Epithelial cell of proximal tubule (primary cell): ENCODE measurements at places on chromosomes 12 and 14. TPM values are rescaled to one million over a fixed set of nuclear protein-coding genes. Genes with fewer than 3 reads are reported as not detected.

Gene MAP3K12
- 5.8 and 16.7 TPM in 2 replicates for total RNA-seq

Gene CD27
- total RNA-seq: not detected in 2 replicates

Gene KRT79
- total RNA-seq: 0.07 TPM in 1 of 2 replicates, not detected in the other

Gene EPYC
- not detected in 2 replicates for total RNA-seq

Gene ASCL1
- total RNA-seq: not detected in 2 replicates

Gene KRT3
- total RNA-seq: 0.06 TPM in 1 of 2 replicates, not detected in the other

Gene SIX1
- total RNA-seq: 4.6 and 6.5 TPM in 2 replicates

Gene MFAP5
- 0.75 and 0.94 TPM in 2 replicates for total RNA-seq
